ENCODE measurements at places on chromosomes 5 and 9.

- DNase-seq, result no peak
Observed at GRCh38 chr5:40233268-40233667, 446.4 kb upstream of the PTGER4 start.

GRCh38 chr5:166712447-166713185, 1578.8 kb upstream of the WWC1 start:
- no peak for DNase-seq

GRCh38 chr5:89946916-89947315, 462.6 kb downstream of the CETN3 start:
- DNase-seq, result no peak

DNA sequence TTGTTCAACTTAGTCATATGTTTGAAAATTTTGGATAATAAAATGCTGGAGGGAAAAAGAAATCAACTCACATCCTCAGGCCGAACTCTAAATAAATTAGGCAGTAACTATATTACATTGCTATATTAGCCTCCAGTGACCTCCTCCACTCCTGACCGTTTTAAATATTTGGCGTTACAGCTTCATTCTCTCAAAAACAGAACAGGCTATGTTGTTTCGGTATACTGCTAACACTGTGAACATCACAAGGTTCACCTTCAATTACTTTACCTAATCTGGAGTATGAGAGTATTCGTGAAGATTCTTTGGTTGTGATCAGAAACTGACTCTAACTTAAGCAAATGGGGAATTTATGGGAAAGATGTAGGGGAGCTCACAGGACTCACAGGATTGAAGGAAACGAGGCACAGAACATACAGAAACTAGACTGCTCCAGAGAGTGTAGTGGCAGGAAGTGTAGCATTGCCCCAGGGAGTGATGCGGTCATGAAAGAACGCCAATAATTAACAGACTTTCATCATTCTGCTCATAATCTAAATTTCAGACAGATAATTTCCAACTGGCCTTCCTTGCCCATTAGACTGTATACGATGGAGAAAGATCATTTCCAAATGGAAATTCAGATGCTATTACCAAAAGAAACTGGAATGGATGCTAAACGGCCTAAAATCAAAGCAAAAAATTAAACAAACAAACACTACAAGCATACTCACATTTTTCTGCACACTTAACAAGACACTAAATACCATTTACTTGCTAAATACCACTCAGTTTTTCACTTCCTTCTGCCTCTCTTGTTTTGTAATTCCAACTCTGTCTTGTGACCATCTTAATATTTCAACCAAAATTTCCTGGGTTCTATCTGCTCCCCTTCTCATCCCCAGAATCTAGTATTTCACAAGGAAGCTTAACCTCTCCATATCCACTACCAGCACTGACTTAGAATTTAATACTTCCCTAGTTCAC, 110.1 kb upstream of the LPAR1 start:
- no peak for DNase-seq

- no peak for DNase-seq
Observed at GRCh38 chr5:146474065-146474464, 26.9 kb downstream of the TCERG1 start.

DNA sequence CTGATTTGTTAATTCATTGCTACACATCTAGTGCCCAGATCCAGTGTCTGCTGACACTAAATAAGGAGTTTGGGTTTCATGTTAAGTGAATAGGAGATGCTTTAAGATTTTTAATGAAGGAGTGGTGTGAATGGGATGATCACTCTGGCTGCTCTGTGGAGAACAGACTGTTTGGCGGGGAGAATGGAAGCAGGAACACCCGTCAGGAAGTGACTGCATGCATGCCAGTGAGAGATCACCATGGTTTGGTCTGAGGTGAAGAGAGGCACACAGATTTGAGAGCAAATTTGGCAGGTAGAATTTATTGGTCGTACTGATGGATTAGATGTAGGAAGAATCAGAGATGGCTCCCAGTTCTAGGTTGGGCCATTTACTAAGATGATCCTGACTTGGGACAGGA, 19.8 kb downstream of the ATP6V0E1 start:
- DNase-seq, result no peak

DNA sequence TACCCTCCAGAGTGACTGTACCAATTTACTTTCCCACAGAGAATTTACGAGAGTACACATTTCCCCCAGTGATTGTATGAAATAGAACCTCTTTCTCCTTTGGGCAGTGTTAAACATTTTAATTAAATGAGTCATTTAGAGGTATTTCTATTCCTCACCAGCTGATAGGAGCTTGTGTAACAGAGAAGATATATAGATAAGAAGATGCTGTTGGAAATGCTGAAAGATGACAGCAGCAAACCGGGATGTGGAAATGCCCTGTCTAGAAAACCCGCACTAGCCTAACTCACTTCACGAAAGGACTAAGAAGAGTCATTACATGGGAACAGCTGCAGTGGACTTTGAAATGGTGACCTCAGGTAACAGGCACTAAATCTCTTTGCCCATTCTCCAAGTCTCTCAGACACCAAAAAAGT, 68.3 kb downstream of the LPAR1 start:
- DNase-seq, result no peak

GRCh38 chr5:74239261-74239660, 401.3 kb downstream of the ENC1 start:
- no peak for DNase-seq

GRCh38 chr5:50700706-50701105, 34.3 kb downstream of the PARP8 start:
- no peak for DNase-seq

All from NCI-H510A treated with DMSO at 0.1 percent for 48 hours (cell line).